Spinal cord (tissue), 10 donors: ENCODE measurements at places on chromosomes 7 and 10. TPM values are rescaled to one million over a fixed set of nuclear protein-coding genes. Genes with fewer than 3 reads are reported as not detected.

DNA sequence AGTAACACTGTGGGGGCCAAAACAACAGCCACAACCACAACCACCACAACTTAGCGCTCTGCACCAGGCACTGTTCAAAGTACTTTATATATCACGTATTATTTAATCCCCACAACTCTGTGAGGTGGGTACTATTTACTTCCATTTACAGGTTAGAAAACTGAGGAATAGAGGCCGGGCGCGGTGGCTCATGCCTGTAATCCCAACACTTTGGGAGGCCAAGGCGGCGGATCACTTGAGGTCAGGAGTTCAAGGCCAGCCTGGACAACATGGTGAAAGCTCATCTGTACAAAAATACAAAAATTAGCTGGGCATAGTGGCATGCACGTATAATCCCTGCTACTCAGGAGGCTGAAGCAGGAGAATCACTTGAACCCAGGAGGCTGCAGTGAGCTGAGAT lies 3.6 kb downstream of the DNAJC12 start:
- H3K27ac ChIP-seq: no peak overlapping the region
- no peaks in the 10 kb centered on the region for H3K4me1 ChIP-seq
- no peak for DNase-seq
- H3K36me3 ChIP-seq: no peaks in the 10 kb centered on the region

GRCh38 chr10:106396192-106396591 lies 768.3 kb downstream of the SORCS1 start:
- H3K27ac ChIP-seq: no peak overlapping the region
- H3K27me3 ChIP-seq: no peaks in the 10 kb centered on the region
- no peak overlapping the region for H3K4me3 ChIP-seq
- H3K36me3 ChIP-seq: no peaks in the 10 kb centered on the region

DNA sequence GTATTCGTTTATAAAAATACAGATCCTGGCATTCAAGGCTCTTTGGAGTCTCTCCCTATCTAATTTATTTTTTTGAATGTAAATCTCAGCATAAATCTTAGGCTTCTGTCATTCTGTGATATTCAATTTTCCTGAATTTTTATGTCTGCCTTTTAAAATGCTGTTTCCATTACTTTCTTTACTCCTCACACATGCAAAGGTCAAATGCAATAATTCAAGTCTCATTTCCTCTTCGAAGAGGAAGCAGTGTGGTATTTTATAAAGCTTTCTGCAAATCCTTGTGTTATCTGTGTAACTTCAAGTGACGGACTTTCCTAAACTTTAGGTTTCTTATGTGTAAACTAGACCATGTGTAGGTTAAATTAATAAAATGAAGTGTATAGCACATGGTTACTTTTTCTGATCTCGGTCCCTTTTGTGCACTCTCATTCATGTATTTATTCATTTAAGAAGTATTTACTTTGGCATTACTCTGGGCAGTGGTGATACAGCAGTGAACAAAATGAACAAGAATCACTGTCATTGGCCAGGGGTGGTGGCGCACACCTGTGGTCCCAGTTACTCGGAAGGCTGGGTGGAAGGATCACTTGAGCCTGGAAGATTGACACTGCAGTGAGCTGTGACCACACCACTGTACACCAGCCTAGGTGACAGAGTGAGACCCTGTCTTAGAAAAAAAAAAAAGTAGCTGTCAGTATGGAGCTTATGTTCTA lies 332.2 kb downstream of the EXOC4 start:
- no peak overlapping the region for H3K4me3 ChIP-seq
- no peak overlapping the region for H3K27ac ChIP-seq
- no peaks in the 10 kb centered on the region for H3K36me3 ChIP-seq
- no peaks in the 10 kb centered on the region for H3K27me3 ChIP-seq
- no peak for DNase-seq

DNA sequence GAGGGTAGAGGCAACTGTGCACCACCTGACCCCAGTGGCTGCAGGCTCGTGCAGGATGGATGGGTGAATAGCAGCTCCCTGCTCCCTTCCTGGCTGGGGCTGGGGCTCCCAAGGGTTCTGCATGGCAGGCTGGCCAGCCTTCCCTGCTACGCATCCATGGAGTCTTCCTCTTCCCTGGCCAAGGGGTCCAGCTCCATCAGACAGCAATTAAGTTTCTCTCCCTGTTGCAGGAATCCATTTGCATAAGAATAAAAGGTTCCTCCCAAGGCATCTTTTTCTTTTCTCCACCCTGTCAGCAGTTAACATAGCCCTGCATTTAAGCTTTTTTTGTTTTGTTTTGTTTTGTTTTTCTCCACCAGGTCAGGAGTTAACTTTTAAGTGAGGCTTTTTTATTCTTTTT lies 10.0 kb upstream of the CPA2 start:
- no peak for DNase-seq
- H3K4me3 ChIP-seq: no peak overlapping the region
- no peaks in the 10 kb centered on the region for H3K4me1 ChIP-seq
- H3K36me3 ChIP-seq: no peaks in the 10 kb centered on the region
- H3K27me3 ChIP-seq: no peaks in the 10 kb centered on the region

- no peak for DNase-seq
- no peaks in the 10 kb centered on the region for H3K27me3 ChIP-seq
- no peak overlapping the region for H3K4me3 ChIP-seq
- H3K36me3 ChIP-seq: no peaks in the 10 kb centered on the region
- H3K4me1 ChIP-seq: peaks cover 3% of the 10 kb centered on the region
Measured at GRCh38 chr7:126659124-126659523, 593.6 kb downstream of the GRM8 start.

GRCh38 chr7:41809116-41809515 lies 106.2 kb upstream of the INHBA start:
- DNase-seq: no peak
- no peak overlapping the region for H3K27ac ChIP-seq
- no peaks in the 10 kb centered on the region for H3K4me1 ChIP-seq
- no peaks in the 10 kb centered on the region for H3K36me3 ChIP-seq
- H3K4me3 ChIP-seq: no peak overlapping the region

- no peaks in the 10 kb centered on the region for H3K36me3 ChIP-seq
- DNase-seq: no peak
- H3K4me1 ChIP-seq: peaks cover 18% of the 10 kb centered on the region
- H3K4me3 ChIP-seq: peak overlapping the region; percentile 54
- H3K27me3 ChIP-seq: peaks cover 40% of the 10 kb centered on the region
Measured at GRCh38 chr7:49773936-49774458, 559 bp downstream of the VWC2 start.

- H3K4me3 ChIP-seq: no peak overlapping the region
- no peak for DNase-seq
- no peak overlapping the region for H3K27ac ChIP-seq
- H3K27me3 ChIP-seq: no peaks in the 10 kb centered on the region
- H3K36me3 ChIP-seq: no peaks in the 10 kb centered on the region
Measured at GRCh38 chr7:48703466-48703865, 220.9 kb upstream of the CDC14C start.

DNA sequence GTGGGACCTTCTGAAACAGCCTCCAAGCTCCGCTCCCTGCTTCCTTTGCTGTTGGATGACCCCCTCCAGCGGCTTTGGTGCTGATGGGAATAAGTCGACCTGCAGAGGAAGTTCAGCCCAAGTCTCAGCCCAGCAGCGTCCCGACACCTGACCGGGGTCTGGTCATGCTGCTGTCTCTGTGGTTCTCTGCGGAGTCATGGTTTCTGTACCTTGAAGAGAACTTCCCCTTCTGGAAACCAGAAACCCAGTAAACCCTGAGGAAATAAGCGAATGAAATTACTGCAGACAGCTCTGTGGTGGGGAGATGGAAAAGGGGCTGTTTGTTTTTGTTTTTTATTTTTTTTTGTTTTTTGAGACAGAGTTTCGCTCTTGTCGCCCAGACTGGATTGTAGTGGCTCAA lies 18.3 kb upstream of the ZNF12 start:
- no peak overlapping the region for H3K4me3 ChIP-seq
- H3K27me3 ChIP-seq: no peaks in the 10 kb centered on the region
- H3K36me3 ChIP-seq: no peaks in the 10 kb centered on the region
- no peak overlapping the region for H3K27ac ChIP-seq
- peaks cover 7% of the 10 kb centered on the region for H3K4me1 ChIP-seq
- DNase-seq: no peak

- H3K36me3 ChIP-seq: no peaks in the 10 kb centered on the region
- H3K27me3 ChIP-seq: no peaks in the 10 kb centered on the region
- DNase-seq: no peak
- no peak overlapping the region for H3K4me3 ChIP-seq
- H3K4me1 ChIP-seq: no peaks in the 10 kb centered on the region
- no peak overlapping the region for H3K27ac ChIP-seq
Measured at GRCh38 chr10:90944749-90945148, 23.9 kb upstream of the ANKRD1 start.

- H3K27ac ChIP-seq: no peak overlapping the region
- H3K4me1 ChIP-seq: no peaks in the 10 kb centered on the region
- no peaks in the 10 kb centered on the region for H3K27me3 ChIP-seq
- H3K4me3 ChIP-seq: no peak overlapping the region
Measured at GRCh38 chr10:90195288-90195840, 494.0 kb downstream of the KIF20B start.

GRCh38 chr10:79189853-79190435 lies 121.2 kb downstream of the ZMIZ1 start:
- H3K27me3 ChIP-seq: no peaks in the 10 kb centered on the region
- no peak for DNase-seq
- no peak overlapping the region for H3K27ac ChIP-seq
- peaks cover 89% of the 10 kb centered on the region for H3K4me1 ChIP-seq
- H3K4me3 ChIP-seq: no peak overlapping the region

- no peak overlapping the region for H3K27ac ChIP-seq
- peaks cover 27% of the 10 kb centered on the region for H3K4me1 ChIP-seq
- no peak for DNase-seq
Measured at GRCh38 chr7:1409555-1409954, 49.7 kb downstream of the MICALL2 start.

Gene DEPP1
- total RNA-seq: 18.1 TPM

- H3K4me1 ChIP-seq: peaks cover 6% of the 10 kb centered on the region
- no peak overlapping the region for H3K4me3 ChIP-seq
- H3K36me3 ChIP-seq: peaks cover 10% of the 10 kb centered on the region
- DNase-seq: no peak
Measured at GRCh38 chr10:17236468-17237148, 8.6 kb downstream of the VIM start.

DNA sequence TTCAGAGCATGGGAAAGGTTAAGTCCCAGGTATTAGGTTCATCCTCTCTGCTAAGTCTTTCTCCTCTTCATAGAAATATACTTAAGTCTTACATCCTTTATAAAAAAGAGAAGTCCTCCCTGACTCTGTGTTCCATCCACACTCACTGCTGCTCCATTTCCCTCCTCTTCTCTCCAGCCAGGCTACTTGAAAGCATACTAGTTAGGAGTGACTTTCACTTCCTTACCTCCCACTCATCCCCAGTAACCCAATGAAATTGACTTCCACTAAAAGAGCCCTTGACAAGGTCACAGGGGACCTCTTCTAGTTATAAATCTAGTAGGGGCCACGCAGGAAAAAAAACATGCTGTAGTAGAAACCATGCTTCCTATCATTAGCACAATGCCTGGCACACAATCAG lies 133.1 kb upstream of the AGK start:
- H3K36me3 ChIP-seq: no peaks in the 10 kb centered on the region
- no peak overlapping the region for H3K4me3 ChIP-seq
- no peak overlapping the region for H3K27ac ChIP-seq
- H3K27me3 ChIP-seq: no peaks in the 10 kb centered on the region

- DNase-seq: no peak
- H3K36me3 ChIP-seq: peaks cover 2% of the 10 kb centered on the region
- peaks cover 25% of the 10 kb centered on the region for H3K4me1 ChIP-seq
Measured at GRCh38 chr10:103784723-103785418, 70.5 kb downstream of the SH3PXD2A start.

Gene AQP1
- total RNA-seq: 81.2 TPM

DNA sequence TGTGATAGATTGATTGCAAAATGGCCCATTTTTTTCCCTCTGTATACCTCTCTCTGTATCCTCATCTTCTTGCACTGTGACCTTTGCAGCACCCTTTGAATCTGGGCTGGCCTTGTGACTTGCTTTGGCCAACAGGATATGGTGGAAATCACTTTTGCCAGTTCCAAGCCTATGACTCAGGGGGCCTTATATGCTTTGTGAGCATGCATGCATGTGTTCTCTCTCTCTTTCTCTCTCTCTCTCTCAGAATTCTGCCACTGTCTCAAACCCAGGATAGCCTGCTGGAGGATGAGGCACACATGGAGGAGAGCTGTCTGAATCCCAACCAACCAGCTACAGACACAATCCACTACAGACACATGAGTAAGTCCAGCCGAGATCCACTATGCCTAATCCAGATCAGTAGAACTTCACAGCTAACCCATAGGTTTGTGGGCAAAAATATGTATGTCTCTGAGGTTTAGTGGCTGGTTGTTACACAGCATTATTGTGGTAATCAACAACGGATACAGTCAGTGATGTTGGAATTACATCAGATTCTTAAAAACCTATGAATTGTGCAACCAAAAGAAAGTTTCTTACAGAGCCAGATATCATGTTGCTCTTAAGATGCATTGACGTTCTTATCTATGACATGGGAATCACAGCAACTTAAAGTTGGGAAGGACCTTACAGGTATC lies 41.8 kb upstream of the ABCB4 start:
- no peaks in the 10 kb centered on the region for H3K27me3 ChIP-seq
- no peak overlapping the region for H3K27ac ChIP-seq
- H3K4me3 ChIP-seq: no peak overlapping the region
- no peak for DNase-seq

- H3K36me3 ChIP-seq: no peaks in the 10 kb centered on the region
- H3K4me1 ChIP-seq: no peaks in the 10 kb centered on the region
- no peak overlapping the region for H3K27ac ChIP-seq
- H3K4me3 ChIP-seq: no peak overlapping the region
- no peaks in the 10 kb centered on the region for H3K27me3 ChIP-seq
Measured at GRCh38 chr7:31171216-31171785, 119.2 kb downstream of the ADCYAP1R1 start.

DNA sequence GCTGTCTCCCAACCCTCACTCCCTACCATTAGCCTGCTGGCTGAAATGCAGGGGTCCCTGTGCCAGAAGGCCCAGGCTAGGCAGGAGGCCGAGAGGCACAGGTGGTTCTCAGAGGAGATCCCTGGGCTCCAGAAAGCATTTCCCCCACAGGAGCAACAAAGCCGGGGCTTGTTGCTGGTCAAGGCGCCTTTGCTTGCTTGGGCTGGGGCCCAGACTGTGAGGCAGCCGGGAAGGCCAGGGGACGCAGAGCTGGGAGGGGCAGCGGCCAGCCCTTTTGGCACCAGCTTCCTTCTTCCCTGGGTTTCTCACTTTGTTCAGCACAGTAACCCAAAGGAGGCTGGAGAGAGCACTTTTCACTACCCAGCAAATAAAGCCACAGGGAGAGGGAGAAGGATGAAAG lies 48.6 kb downstream of the FBXW4 start:
- H3K27me3 ChIP-seq: no peaks in the 10 kb centered on the region
- peak overlapping the region; percentile 75 for H3K27ac ChIP-seq
- H3K4me1 ChIP-seq: peaks cover 70% of the 10 kb centered on the region
- peaks cover 28% of the 10 kb centered on the region for H3K36me3 ChIP-seq
- no peak overlapping the region for H3K4me3 ChIP-seq

DNA sequence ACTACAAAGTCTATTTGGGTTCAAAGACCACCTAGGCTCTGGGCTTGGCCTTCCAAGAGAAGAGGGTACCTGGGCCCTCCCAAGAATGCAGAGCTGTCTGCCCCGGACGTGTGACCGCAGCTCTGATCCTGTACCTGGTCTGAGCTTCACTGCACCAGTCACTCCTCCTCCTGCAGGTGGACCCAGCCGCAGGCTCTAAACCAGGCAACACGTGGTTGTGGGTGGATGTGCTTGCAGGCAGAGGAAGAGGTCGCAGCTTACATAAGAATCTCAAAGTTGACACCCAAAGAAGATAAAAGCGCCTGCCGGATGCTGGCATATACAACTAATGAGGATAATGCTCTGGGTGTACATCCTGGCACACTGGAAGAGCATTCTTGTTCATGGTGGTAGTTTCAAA lies 9.4 kb upstream of the PFKP start:
- no peaks in the 10 kb centered on the region for H3K4me1 ChIP-seq
- H3K36me3 ChIP-seq: no peaks in the 10 kb centered on the region
- no peak for DNase-seq
- H3K27me3 ChIP-seq: peaks cover 2% of the 10 kb centered on the region
- H3K27ac ChIP-seq: no peak overlapping the region

Gene ZNF365
- 11.6 TPM for total RNA-seq
